ENCODE measurements at places on chromosomes 1 and 21.

DNA sequence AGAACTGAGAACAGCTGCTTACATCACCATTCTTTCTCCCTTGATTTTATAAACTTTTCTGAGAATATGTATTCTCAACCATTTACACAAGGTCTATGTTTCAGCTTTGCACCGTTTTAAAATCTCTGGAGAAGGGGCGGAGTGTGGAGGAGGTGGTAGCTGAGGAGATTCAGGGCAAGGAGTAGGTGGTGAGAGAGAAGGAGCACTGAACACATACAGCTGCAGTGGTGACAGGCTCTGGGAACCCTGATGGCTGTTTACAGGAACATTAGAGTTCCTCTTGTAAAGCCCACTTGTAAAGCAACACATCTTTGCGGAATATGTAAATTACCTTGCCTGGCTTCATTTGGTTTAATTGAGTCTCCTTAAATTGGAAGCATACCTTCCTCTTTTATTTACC, 89.7 kb downstream of the SMYD2 start:
- no peak for DNase-seq

GRCh38 chr21:25513810-25514209, 93.5 kb downstream of the MRPL39 start:
- no peak for DNase-seq

DNA sequence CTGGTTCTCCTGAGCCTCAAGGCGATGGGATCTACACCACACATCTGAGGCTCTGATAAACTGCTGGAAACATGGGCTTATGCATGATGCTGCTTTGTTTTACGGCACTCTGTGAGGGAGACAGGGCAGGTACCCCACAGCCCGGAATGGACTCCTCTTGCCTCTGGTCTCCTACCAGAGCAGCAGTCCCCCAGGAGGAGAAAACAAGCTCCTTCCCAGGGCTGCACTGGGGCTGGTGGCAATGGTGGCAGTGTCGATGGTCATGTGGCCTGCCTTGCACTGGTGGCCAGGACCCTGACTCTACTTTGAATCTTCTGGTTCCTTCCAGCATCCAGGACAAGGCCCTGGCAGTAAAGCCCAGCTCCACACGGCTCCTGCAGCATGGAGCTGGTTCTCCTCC, 79.4 kb downstream of the TOMM20 start:
- DNase-seq = no peak

GRCh38 chr1:22418933-22419382, 32.7 kb upstream of the ZBTB40 start:
- DNase-seq = no peak

- no peak for DNase-seq
Observed at GRCh38 chr21:46426313-46427046, 32.2 kb upstream of the DIP2A start.

Data from vagina (tissue), 2 donors.